ENCODE measurements at places on chromosomes 7 and 10.

DNA sequence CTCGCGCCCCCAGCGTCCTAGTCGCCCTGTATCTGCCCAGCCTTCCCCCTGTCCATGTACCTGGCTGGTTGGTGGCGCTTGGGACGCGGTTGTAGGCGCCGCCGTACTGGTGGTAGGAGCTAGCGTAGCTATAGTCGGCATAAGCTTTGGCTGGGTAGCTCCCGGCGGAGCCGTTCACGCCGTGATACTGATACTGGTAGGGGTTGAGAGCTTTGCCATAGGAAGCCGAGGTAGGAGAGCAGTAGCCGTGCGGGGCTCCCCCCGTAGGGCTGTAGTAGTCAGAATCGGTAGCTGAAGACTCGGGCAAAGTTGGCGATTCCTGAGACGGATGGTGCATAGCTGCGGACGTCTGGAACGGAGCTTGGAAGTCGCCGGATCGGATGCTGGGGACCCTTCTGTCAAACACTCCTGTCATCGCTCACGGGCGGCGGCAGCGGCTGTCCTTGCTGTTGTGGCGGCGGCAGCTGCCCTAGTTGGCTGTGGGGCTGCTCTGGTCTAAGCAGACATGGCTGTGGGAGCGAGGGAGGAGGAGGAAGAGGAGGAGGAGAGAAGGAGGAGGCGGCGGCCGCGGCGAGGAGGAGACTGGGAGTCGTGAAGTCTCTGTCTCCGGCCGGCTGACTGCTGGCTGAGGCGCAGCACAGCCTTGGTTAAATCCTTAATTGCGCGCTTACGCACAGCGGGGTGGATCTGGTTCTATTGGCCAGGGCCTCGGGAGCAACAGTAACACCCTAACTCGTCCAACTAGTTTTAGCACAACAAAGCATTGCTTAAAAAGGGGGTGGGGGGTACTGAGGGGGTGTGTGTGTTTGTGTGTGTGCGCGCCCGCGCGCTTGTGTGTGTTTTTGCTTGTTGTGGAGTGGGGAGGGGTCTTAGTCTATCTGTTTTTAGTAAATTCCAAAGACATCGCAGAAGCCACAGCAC, at the start of gene DLX5:
DLX5 (minus strand) TSS at position 623 of the 921 bp plus-strand sequence; CDS start at position 415, 208 bp downstream.
- peak; percentile 76 for DNase-seq

DNA sequence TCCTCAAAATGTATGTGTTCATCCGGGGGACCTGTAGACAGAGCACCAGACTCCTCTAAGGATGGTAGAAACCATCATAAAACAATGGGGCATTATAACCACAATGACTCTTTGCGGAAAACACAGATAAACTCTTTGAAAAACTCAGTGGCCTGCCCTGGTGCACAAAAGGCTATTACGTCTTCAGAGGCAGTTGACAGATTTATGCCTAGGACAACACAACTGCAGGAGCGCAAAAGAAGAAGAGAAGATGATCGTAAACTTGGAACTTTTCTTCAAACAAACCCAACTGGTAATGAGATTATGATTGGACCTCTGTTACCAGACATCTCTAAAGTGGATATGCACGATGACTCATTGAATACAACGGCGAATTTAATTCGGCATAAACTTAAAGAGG, 6.0 kb downstream of the RBM48 start:
- DNase-seq, result no peak

DNA sequence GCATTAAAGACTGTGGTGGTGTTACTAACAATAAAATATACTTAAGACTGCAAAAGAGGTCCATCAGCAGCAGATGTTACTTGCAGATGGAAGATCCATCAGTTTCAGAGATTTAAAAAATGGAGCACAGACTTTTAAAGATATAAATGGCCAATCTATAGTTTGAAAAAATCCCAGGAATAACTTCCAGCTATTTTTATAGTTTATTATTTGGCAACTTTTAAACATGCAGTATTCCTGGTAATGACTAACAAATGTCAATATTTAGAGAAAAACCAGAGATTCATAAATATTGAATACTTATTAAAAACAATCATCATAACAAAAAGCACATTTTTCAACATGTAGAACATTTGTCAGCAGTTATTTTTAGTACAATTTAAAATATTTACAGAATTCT, 30.7 kb downstream of the RTKN2 start:
- no peak for DNase-seq

DNA sequence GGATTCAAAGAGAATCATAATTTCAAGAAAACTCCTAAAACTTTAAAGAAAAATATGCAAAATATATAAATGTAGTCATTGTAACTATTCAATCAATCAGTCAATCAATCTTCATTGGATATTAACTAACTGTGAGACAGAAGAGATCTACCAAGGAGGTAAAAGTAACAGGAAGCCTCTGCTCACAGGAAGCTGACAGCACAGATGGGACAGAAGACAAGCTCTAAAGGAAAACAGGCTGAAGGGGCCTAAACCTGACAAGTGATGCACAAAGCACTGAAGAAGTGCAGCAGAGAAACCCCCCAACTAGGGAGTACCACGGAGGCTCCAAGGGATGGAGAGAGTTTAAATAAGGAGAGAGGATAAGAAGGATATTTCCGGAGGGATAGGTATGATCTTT, 173.0 kb downstream of the SKAP2 start:
- DNase-seq, result no peak

DNA sequence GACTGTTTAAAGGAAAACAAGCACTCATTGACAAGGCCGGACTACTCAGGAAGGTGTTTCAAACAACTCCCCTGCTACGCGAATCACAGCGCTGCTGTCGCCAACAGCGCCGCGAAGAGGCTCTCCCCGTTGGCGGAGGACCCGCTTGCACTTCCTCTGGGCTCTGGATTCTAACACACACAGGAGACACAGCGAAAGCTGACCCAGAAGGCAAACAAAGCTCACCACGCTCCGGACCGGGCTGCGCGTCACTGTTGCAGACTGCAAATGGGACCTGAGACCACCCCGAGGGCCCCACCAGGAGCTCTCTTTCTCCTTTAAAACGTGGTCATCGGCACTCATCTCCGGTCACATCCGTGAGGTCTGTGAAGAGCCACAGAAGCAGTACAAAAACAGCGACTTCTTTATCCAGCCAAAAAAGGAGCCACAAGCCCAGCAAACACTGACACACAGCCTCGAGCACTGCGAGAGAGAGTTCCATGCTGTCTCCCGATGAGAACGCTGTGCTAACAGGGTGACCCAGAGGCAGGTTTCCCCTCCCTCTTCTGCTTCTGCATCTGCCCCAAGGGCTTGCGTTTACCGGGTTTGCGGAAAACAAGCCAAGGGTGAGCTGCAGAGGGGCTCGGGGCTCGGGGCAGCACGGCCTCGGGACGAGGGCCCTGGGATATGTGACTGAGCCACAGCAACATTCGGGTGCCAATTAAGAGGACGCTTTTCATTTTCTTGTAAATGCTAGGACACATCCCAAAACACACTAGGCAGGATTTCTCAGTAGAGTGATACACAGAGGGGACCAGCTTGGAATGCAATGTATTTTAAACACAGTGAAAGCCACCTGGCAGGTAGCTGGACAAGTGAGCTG, 41.3 kb downstream of the AMZ1 start:
- DNase-seq, result no peak

- peak; percentile 22 for DNase-seq
Measured at GRCh38 chr10:60914690-60915141, 29.3 kb downstream of the RHOBTB1 start.

DNA sequence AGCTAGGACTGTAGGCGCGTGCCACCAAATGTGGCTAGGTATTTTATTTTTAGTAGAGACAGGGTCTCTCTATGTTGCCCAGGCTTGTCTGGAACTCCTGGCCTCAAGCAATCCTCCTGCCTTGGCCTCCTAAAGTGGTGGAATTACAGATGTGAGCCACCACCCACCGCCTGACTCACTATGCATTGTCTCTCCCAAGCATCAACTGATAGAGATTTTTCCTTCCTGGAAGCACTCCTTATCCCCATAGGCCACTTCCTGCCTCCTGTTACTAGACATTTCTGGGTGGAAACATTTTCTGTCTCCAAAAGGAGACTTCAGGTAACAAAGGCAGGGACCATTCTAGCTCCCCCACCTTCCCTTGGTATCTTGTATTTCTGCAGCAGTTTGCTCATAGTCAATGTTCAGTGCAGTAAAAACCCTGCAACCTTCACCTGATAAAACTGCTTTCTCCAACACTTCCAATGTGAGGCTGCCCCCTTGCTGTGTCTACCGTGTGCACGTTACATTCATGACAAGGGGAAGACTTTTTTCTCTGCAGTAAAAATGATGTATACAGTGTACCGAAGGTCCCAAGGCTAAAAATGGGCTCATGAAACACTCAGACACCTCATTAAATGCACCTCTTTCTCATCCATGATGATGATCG, 84.9 kb downstream of the NHLRC2 start:
- no peak for DNase-seq

- DNase-seq, result no peak
Measured at GRCh38 chr10:131730771-131731497, 169.9 kb upstream of the PPP2R2D start.

GRCh38 chr7:46616636-46617035, 695.6 kb upstream of the IGFBP3 start:
- no peak for DNase-seq

DNA sequence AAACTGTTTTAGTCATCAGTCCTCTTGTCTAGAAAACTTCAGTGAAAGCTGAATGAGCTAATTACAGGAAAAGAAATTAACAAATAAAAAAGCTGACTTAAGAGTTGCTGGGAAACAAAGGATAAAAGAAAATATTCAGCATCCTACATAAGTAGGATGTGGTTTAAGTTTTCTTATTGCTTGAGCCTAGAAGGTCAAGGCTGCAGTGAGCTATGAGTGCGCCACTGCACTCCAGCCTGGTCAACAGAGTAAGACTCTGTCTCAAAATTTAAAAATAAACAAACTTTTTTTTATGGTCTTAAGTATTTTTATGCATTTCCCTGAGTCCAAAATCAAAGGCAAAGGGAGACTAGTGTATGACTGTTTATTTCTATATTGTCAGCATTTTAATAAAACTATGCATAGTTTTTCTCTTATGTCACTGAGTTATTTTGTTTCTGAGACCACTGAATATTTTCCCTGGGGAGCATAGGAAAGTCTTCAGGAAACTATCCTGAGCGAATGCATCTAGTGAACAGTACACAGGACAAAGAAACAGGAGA, 40.0 kb upstream of the LRRN3 start:
- no peak for DNase-seq

GRCh38 chr7:82805527-82805960, 357.1 kb downstream of the PCLO start:
- peak; percentile 7 for DNase-seq

DNA sequence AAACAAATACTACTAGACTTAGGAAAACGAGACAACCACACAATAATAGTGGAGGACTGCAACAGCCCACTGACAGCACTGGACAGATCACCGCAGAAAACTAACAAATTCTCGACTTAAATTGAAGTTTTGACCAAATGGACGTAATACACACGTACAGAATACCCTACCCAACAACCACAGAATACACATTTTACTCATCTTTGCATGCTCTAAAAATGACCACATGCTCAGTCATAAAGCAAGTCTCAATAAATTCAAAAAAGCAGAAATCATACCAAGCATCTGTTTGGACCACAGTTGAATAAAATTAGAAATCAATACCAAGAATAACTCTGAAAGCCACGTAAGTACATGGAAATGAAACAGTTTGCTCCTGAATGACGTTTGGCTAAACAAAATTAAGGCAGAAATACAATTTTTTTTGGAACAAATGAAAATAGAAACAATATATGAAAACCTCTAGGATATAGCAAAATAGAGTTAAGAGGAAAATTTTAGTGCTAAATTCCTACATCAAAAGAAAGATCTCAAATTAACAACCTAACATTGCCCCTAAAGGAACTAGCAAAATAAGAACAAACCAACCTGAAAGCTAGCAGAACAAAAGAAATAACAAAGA, 30.6 kb downstream of the MAPK8 start:
- DNase-seq, result no peak

GRCh38 chr7:55438085-55438756, 73.1 kb downstream of the LANCL2 start:
- DNase-seq, result no peak

DNA sequence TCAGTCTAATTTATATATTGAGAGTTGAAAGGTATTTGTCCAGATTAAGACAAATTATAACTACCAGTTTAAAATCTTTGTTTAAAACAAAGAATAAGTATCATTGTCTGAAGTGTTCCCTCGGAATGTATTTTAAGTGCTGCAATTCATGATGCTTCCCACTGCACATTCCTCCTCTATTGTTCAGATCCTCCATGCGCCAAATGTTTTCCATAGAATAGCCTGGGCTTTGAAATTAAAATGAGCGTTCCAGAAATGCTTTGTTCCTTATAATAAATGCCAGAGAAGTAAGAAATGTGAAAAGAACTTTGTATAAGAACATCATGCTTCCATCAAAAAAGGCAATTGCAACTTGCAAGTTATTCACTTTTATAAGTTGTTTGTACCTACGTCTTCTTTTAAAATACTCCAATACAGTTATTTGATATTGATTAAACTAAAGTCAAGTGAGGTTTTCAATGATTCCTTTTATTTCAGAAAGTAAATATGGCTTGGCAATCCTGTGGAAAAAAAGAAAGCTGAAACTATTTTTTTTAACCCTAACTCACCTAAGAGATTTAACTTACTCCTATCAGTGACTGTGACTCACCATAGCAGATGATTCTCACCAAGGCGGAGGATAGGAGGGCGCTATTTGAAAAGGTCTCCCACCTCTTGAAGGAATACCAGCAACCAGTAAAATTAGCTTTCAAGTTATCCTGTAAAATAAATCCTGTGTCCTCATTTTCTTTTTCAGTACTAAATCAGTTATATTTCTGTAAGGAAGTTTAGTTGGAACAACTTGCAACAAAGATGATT, 85.8 kb downstream of the CTNNA3 start:
- peak; percentile 14 for DNase-seq

DNA sequence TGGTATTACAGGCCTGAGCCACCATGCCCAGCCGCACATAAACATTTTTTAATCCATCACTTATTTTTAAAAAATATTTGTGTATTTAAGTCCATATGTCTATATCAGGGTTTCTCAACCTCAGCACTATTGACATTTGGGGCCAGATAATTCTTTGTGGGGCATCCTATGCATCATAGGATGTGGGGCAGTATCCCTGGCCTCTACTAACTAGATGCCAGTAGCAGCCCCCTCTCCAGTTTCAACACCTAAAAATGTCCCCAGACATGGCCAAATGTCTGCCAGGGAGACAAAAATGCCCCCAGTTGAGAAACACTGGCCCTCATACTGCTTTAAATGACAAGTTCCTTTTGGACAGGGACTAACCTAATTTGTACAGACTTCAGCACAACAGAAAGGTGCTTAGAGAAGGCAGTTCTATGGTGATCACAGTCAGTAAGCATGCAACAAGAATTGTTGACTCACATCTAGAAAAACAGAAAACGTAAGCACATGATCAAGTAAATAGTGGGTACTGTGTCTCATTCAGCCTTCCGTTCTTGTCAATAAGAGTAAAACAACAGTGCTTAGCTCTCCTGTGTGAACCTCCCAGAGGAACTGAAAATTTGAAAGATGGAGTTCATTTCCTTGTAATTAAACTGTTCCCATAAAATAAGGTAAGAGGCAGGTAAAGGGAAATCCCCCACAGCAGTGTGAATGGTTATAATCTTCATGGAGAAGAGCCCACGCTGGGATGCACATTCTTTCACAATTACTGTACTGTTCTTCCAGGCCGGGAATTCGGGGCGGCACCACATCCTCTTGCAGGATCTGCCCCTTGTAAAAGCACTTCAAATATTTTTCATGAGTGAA, 17.3 kb upstream of the ADRB1 start:
- peak; percentile 40 for DNase-seq

All from spinal cord (tissue), 10 donors.